Pulmonary artery endothelial cell (primary cell): ENCODE measurements at places on chromosomes 13 and 19. TPM values are rescaled to one million over a fixed set of nuclear protein-coding genes. Genes with fewer than 3 reads are reported as not detected.

GRCh38 chr13:50732712-50733111, 110.8 kb downstream of the DLEU7 start:
- DNase-seq, result no peak

GRCh38 chr19:2324220-2324948, 4.0 kb downstream of the LSM7 start:
- no peak for DNase-seq

- no peak for DNase-seq
These were observed 204 bp upstream of the PDX1 start for GRCh38 chr13:27919659-27919933.

- DNase-seq, result no peak
These were observed 1.3 kb downstream of the ICAM5 start for GRCh38 chr19:10290876-10291553.

DNA sequence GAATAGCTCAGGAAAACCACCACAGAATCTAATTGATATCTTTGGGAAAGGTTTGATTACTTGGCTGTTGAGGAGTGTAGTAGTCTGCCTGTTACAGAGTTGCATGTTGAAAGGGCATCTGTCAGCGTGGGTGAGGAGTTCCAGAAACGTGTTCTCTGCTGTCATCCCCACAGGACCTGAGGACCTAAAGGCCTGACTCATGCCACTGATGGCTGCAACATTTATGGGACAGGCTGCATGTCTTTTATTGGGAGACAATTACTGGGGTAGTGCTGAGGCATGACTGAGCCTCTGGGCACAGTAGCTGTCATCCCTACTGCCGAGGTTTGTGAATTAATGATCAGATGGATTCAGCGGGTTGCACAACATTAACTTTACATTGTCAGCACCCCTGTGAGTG, 525.9 kb downstream of the GPC6 start:
- DNase-seq, result no peak

- peak; percentile 17 for DNase-seq
These were observed 169.3 kb downstream of the COL4A1 start for GRCh38 chr13:110137680-110138009.

GRCh38 chr13:99647596-99647985, 146.3 kb downstream of the TM9SF2 start:
- no peak for DNase-seq

- DNase-seq, result no peak
These were observed 42.2 kb downstream of the SAE1 start for GRCh38 chr19:47172666-47173455.

DNA sequence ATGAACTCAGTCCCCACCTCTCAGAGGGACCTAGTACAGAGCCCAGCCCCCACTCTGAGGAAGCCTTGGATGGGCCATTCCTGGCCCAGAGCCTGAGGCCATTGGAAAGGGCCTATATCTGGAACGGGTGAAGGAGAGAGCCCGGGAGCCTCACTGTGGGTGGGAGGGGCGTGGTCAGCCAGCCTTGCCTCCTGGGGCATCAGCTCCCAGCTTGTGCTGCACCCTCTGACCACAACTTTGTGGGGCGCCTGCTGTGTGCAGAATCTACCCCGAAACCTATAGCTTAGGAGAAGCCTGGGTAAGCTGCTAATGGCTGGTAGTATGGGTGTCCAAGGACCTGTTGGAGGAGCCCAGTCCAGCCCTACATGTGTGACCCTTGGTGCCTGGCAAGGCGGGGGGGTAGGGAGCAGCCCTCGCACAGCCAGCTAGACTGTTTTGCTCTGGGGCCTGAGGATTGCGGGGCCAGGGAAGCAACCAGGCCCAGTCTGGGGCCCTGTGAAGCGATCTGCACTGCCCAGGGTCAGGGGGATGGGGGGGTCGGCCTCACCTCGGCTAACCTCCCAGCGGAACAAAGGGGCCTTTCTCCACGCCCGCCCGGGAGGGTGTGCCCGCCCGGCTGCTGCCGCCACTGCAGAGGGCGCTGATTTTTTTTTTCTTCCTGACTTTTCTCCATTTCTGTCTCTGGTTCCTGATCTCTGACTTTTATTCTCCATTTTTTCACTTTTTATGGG, 42.3 kb downstream of the LYL1 start:
- no peak for DNase-seq

GRCh38 chr13:83876546-83876945, 5.7 kb downstream of the SLITRK1 start:
- no peak for DNase-seq

- DNase-seq, result no peak
These were observed 393.5 kb upstream of the PCDH9 start for GRCh38 chr13:67623630-67624029.

- DNase-seq, result peak; percentile 19
These were observed 33.5 kb downstream of the DNM2 start for GRCh38 chr19:10751109-10751953.

The DMRTC2 gene
- not detected in 2 replicates for total RNA-seq

The FFAR2 gene
- not detected in 2 replicates for total RNA-seq

The HNRNPM gene
- total RNA-seq, result 91.6 and 122 TPM in 2 replicates

The ODAD3 gene
- total RNA-seq, result 0.13 and 0.18 TPM in 2 replicates

The CD37 gene
- not detected in 2 replicates for total RNA-seq
